Skin of body (tissue), 3 donors: ENCODE measurements at places on chromosomes 5 and 9. TPM values are rescaled to one million over a fixed set of nuclear protein-coding genes. Genes with fewer than 3 reads are reported as not detected.

The DEPDC1B gene
- 6.7 TPM for total RNA-seq

The COL27A1 gene
- total RNA-seq = 31.1 TPM

The SLC25A2 gene
- 1.4 TPM for total RNA-seq

The FYB1 gene
- 6.2 TPM for total RNA-seq

The POMT1 gene
- 15.7 TPM for total RNA-seq

The TMEM252 gene
- total RNA-seq = not detected

The RPL7A gene
- total RNA-seq = 1,486 TPM

The KCTD16 gene
- total RNA-seq = 0.20 TPM

The SLC45A2 gene
- total RNA-seq = 0.39 TPM

The EQTN gene
- total RNA-seq = 1.4 TPM

The ELAVL2 gene
- 3.2 TPM for total RNA-seq

The C9orf43 gene
- total RNA-seq = 0.59 TPM

The IFNA21 gene
- total RNA-seq = not detected

The KCNT1 gene
- total RNA-seq = 0.39 TPM

The PRLR gene
- total RNA-seq = 3.6 TPM

The CFAP77 gene
- total RNA-seq = not detected

The TMEM161B gene
- 24.9 TPM for total RNA-seq

The PKD2L2 gene
- 0.10 TPM for total RNA-seq

The SPAG8 gene
- 1.2 TPM for total RNA-seq

The QRFP gene
- not detected for total RNA-seq

The AGXT2 gene
- not detected for total RNA-seq

The CDH10 gene
- total RNA-seq = 0.79 TPM

The OXCT1 gene
- total RNA-seq = 32.5 TPM

The RANBP3L gene
- total RNA-seq = 5.1 TPM

The PCDHGB1 gene
- total RNA-seq = 2.6 TPM

The KLHL9 gene
- total RNA-seq = 33.2 TPM

The CCL27 gene
- total RNA-seq = 7.6 TPM

The PCDHGA7 gene
- total RNA-seq = 3.5 TPM

The COQ4 gene
- total RNA-seq = 18.2 TPM

The ANKRD33B gene
- total RNA-seq = 7.4 TPM

The HAVCR1 gene
- 0.30 TPM for total RNA-seq

The SPATA31D4 gene
- total RNA-seq = not detected

The ZFP37 gene
- 5.5 TPM for total RNA-seq

The PHYHD1 gene
- total RNA-seq = 13.5 TPM

The ITK gene
- total RNA-seq = 1.3 TPM

The SHOC1 gene
- 0.79 TPM for total RNA-seq

The C7 gene
- 48.0 TPM for total RNA-seq

The PCDHB9 gene
- 0.89 TPM for total RNA-seq

The OLFML2A gene
- 49.1 TPM for total RNA-seq

The FOXD4L5 gene
- total RNA-seq = 0.10 TPM

The HEMGN gene
- total RNA-seq = 30.6 TPM

The ORM1 gene
- total RNA-seq = 4.8 TPM

The ISL1 gene
- 0.30 TPM for total RNA-seq

The MAP1B gene
- total RNA-seq = 44.1 TPM

The HTR4 gene
- total RNA-seq = not detected

The CARTPT gene
- total RNA-seq = not detected

The AIF1L gene
- total RNA-seq = 8.1 TPM

The BAAT gene
- total RNA-seq = not detected

The HRCT1 gene
- not detected for total RNA-seq

The ARHGEF28 gene
- 19.2 TPM for total RNA-seq

The CEL gene
- 0.79 TPM for total RNA-seq

The GALNT12 gene
- 2.8 TPM for total RNA-seq

The NXNL2 gene
- not detected for total RNA-seq

The VLDLR gene
- total RNA-seq = 15.9 TPM
